Smooth muscle cell of the umbilical artery (primary cell): ENCODE measurements at places on chromosomes 7 and 10. TPM values are rescaled to one million over a fixed set of nuclear protein-coding genes. Genes with fewer than 3 reads are reported as not detected.

The ADRB1 gene
- total RNA-seq, result not detected in 2 replicates

The ERCC6 gene
- 38.0 and 42.9 TPM in 2 replicates for total RNA-seq

The STEAP2 gene
- total RNA-seq, result 9.2 and 18.3 TPM in 2 replicates

The ACSM6 gene
- total RNA-seq, result not detected in 2 replicates

The NRCAM gene
- total RNA-seq, result 0.28 and 0.30 TPM in 2 replicates

The PHF14 gene
- total RNA-seq, result 24.9 and 30.7 TPM in 2 replicates

The PNLIP gene
- not detected in 2 replicates for total RNA-seq

The VWDE gene
- total RNA-seq, result 0.09 and 0.30 TPM in 2 replicates

The SPDYE16 gene
- total RNA-seq, result 0.05 TPM in 1 of 2 replicates, not detected in the other

The CCL24 gene
- not detected in 2 replicates for total RNA-seq

The MRC1 gene
- total RNA-seq, result 0.05 TPM in 1 of 2 replicates, not detected in the other

The IPMK gene
- 5.6 and 5.8 TPM in 2 replicates for total RNA-seq

The THNSL1 gene
- total RNA-seq, result 3.9 and 6.1 TPM in 2 replicates

The VSTM4 gene
- total RNA-seq, result 1.2 and 1.6 TPM in 2 replicates

The NUTM2A gene
- 0.30 and 0.37 TPM in 2 replicates for total RNA-seq
